ENCODE measurements at places on chromosomes 7 and 10.

- DNase-seq = no peak
Measured at GRCh38 chr10:125621052-125621451, 61.9 kb downstream of the TEX36 start.

DNA sequence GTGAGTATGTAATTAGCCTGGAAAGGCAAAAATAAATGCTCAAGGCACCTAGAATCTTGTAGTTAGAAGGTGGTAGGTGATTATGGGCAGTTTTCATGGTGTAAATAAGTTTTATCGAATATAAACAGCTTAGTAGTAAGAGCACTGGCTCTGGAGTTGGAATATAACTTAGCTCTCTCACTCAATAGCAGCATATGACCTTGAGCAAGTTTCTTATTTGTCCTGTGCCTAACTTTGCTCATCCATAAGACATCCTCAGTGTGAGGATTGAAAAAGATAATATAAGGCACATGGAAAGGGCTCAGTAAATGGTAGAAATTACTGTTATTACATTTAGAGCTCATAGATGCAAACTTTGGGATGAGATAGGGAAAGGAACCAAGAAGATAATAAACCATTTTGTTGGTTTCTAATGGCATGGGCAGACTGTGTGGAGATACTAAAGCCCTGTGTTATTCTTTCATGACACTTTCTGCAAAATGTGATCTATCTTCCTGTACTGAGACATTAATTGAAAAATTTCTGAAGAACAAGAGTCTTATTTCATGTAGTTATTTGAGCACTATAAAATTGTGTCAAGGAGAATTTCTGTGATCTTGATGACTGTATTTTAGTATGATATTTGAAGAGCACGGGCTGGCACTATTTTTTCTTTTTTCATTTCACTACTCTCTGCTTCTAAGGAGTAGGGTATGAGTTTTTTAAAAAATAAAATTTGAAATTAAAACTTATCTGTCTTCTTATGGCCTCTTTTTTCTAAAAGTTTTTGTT is 3.1 kb downstream of the SLK start:
- no peak for DNase-seq

DNA sequence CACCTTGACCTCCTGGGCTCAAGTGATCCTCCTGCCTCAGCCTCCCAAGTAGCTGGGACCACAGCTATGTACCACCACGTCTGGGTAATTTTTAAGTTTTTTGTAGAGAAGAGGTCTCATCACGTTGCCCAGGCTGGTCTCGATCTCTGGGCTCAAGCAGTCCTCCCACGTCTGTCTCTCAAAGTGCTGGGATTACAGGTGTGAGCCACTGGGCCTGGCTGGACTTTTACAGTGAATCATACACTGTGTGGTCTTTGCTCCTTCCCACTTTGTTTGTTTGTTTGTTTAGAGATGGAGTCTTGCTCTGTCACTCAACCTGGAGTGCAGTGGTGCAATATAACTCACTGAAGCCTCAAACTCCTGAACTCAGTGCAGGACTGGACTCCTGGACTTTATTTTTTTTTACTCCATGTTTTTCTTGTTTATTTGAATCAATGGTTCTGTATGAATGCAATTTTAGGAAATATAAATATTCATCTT is 12.5 kb downstream of the PPIA start:
- no peak for DNase-seq

DNA sequence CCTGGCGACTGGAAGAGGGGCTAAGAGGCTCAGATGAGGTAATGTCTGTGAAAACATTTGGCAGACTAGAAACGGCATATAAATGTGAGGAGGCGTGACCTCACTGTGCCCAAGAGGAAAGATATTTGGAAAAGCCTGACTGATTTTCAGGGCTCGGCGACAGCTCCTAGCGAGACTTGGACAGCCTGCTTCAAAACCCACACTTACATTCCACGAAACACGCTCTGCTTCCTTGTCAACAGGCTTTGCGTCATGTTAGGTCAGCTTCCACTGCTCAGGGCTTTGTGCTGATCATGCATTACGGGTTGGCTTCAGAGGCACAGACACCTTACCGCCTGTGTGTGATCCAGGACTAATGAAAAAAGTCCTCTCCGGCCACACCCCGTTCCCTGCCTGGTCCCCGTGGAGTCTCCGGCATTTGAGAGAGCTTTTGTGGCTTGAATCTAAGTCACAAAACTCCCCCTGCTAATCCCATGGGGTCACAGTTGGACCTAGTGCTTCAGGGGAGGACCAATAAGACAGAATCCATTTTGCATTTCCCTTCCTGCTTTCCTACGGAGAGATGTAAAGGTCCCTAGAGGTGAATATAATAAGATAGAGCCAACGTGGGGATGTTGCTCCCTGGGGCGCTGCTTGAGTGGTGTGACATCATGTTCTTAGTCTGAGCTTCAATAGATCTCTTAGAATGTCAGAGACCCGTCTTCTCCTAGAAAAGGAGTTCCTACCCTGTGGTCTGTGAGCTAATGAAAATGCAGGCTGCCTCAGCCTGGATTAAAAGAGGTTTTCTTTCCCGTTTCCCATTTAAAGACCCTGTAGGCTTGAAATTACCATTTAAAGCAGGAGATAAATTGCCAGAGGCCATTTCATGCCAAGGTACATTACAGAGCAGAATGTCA is 25.5 kb downstream of the FGFBP3 start:
- no peak for DNase-seq

DNA sequence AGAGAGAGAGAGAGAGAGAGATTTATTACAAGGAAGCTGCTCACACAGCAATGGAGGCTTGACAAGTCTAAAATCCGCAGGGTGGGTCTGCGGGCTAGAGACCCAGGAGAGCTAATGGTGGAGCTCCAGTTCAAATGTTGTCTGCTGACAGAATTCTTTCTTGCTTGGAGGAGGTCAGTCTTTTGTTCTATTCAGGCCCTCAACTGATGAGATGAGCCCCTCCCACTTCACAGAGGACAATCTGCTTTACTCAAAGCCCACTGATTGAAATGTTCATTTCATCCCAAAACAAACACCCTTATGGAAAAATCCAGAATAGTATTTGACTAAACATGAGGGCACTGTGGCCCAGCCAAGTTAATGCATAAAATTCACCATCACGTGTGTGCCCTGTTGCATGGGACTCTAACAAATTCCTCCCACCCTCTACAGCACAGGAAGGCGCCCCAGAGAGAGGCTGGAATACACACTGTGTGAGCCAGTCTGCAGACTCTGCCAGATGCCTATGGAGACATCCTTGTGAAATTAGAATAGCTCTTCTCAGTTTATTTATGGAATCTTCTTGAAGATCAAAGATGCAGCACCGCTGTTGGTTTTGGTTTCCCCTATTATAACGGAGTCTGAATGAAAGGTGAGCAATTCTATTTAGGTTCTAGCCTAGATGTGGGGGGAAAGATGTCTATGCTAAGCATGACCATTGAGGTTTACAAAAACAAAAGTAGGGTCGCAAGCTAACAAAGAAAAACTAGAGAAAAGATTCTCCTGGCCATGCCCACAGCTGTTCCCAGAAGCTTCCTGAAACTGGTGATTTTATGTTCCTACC is 123.0 kb upstream of the SFMBT2 start:
- no peak for DNase-seq

DNA sequence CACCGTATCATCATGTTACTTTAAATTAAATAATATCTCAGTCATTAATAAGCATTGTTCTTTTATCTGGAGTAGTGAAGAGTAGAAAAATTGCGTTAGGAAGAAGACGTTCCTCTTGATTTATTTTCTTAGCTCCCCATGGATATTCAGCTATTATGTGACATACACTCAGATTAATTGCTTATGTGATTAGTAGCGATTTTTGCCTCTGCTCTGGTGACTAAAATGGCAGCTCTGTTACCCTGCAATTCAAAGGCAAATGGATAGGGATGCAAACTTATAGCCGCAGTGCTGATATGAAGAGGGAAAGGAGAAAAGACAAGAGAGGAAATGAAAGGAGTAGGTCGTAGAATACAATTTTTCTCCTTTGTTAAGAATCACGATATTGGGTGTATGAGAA is 188.4 kb upstream of the MALRD1 start:
- DNase-seq = no peak

DNA sequence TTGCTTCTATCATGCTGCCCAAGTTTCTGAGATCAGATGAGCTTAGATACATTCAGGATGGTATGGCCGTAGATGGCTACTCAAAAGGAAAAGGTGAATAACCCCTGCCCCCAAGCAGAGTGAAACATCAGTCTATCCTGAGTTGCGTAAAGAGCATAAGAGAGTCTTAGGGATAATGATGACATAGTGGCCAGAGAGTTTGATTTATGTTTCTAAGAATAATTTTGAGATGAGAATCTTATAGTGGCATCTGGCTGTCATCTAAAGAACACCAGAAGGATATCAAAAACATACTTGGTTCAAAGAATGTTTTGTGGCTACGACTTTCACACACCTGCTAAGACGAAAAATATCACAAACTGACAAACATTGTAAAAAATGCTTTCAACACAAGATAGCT is 20.6 kb downstream of the PIK3CG start:
- DNase-seq = no peak
